ENCODE measurements at places on chromosomes 5 and 9.

GRCh38 chr5:80928073-80928472 is 32.1 kb upstream of the RASGRF2 start:
- no peak for DNase-seq

- DNase-seq, result peak; percentile 51
Measured at GRCh38 chr5:53481887-53482716, 1.7 kb downstream of the FST start.

GRCh38 chr9:27293996-27294395 is 3.0 kb downstream of the EQTN start:
- DNase-seq, result no peak

DNA sequence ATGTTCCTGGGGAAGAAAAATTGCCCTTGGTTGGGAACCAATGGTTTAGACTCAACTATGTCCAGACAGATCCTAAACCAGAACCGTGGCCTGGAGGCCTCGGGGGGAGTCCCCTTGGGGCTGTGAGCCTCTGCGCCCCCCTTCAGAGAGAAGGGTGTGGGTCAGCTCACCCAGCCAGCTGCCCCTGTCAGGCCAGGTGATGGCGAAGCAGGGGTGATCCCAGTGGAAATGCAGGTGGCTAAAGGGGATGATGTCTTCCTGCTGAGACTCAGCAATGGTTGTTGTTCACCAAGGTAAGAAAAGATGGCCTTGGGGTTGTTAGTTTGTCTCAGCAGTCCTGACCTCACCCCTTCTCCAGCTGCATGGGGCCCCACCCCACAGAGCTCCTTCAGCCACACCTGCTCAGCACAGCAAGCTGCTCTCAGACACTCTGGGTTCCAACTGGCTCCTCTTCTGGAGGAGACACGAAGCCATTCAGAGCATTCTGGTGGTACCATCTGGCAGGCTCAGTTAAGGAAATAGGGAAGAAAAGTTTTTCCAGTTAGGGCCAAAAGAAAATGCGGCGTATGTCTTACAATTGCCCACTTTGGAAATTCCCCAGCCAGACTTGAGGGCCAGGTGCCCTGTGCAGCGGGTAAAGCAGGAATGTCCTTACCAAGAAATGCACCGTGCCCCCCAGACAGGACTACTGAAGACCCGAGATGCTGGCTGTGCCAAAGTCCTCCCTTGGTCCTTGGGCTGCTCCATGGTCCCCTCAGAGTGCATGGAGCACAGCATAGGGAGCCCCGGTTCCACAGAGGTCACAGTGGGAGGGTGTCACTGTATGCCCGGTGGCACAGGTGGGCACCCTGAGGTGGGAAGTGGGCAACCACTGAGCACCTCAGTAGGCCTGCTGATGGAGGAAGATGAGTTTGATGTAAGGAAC is 90.2 kb downstream of the NSUN2 start:
- DNase-seq, result no peak
